Stimulated activated CD4-positive, alpha-beta T cell treated with anti-CD3 and anti-CD28 coated beads, Interleukin-1b, Interleukin-23, amount 100 ng/mL, for 1 hour (primary cell): ENCODE measurements at places on chromosomes 7 and 10.

DNA sequence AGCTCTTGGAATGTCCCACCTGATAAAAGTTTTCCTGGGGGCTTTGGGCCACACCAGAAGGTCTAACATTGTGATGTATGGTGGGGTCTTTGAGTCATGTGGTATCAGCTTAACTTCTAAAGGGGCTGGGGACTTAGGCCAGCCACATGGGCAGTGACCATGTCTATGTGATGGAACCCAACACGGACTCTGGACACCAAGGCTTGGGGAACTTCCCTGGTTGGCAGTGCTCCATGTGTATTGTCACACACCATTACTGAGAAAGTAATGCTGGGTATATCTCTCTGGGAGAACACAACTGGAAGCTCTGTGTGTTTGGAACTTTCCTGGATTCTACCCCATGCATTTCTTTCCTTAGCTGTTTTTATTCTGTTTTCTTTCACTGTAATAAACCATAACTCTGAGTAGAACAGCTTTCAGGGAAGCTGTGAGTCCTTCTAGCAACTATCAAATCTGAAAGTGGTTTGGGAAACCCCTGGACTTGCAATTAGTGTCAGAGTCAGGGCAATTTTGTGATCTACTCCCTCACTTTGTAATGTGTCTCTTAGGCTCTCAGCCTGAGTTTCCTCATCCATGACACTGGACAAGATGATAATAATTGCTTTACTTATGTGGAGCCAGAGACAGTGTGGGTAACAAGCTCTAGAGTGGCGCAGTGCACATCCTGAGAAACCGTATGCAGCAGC, 28.4 kb upstream of the AGK start:
- DNase-seq, result no peak

GRCh38 chr7:94451187-94451586, 56.5 kb downstream of the COL1A2 start:
- no peak for DNase-seq

- DNase-seq, result no peak
These were observed 6.5 kb upstream of the INMT start for GRCh38 chr7:30745261-30745941.

GRCh38 chr10:120586471-120586872, 129.4 kb downstream of the PLPP4 start:
- no peak for DNase-seq

DNA sequence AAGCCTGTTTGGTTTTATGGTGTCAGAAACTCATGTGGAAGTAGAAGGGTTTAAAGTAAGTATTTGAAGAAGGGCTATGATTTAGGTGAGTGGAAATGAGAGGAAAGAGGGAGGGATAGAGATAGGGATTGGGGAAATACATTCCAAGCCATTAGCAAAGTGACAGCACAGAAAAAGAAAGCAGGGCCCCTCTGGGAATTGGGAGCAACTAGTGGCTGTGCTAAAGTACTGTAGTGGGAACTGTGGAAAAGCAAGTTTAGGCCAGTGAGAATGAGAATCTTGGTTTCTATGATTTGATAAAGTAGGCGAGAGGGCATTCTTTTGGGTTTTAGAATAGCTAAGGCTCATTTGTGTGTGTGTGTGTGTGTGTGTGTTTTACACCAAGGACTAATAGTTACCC, 5.0 kb downstream of the PRKG1 start:
- DNase-seq, result no peak
